ENCODE measurements at places on chromosomes 1 and 21.

DNA sequence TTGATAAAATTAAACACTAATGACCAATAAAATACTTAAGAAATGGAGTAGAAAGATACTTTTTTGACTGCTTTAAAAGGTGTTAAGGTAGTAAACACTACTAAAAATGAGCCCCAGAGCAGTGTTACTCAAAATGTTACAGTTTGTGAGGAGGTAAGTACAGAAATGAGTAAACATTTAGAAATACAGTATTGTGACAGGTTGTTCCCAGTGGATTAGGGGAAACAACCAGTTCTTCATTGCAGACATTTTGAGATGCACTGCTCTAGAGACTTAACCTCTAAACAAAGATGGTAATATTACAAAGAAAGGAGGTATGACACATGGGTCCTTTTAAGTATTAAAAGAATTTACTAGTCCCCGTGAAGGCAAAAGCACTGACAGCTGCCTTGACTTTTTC is 12.7 kb downstream of the DHX9 start:
- DNase-seq, result no peak

DNA sequence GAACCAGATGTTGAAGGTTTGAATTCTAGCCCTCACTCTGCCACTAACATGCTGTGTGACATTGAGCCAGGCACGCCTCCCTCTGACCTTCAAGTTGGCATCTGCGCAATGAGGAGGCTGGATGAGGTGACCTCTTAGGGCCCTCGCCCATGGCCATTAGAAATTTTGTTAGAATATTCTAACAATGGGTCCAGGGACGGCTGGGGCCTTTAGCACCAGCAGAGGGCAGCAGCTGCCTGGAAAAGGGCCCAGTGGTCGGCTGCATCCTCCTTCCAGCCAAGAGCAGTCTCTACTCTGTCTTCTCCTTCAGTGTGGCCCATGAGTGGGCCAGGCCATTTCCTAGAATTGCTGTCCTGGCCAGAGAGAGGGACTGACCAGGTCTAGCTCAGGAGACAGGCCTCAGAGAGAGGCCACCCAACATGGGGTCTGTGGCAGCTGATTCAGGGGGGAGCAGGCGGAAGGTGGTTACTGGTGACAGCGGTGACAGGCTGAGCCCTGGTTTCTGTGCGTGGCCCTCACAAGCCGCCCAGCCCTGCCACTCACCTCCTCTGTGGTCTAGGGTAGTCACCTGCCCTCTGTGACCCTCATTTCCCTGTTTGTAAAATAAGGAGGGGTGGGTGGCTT is 101.3 kb upstream of the ACTL8 start:
- no peak for DNase-seq

GRCh38 chr1:30089024-30089430 is 634.4 kb downstream of the MATN1 start:
- DNase-seq, result no peak

DNA sequence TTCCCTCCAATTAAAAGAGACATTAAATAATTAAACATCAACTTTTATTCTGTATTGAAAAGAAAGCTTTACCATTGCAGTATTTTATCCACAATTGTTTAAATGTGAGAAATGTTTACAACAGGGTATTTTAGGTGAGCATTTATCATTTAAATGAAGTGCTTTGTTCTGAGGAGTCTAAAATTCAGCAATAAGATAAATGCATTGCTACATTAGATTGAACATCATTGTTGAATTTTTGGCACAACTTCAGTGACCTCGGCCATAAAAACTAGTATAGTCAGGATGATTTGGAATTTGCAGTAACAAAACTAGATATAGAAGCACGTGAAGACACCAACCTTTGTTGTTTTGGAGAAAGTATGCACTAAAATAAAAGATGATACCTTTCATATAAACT is 692.9 kb downstream of the USP25 start:
- DNase-seq, result no peak

GRCh38 chr1:69126796-69127195 is 440.9 kb upstream of the LRRC7 start:
- DNase-seq, result no peak

GRCh38 chr1:15128520-15129313 is 24.8 kb upstream of the TMEM51 start:
- peak; percentile 17 for DNase-seq

- DNase-seq, result peak; percentile 45
Measured at GRCh38 chr1:7888248-7889081, 35.6 kb upstream of the UTS2 start.

DNA sequence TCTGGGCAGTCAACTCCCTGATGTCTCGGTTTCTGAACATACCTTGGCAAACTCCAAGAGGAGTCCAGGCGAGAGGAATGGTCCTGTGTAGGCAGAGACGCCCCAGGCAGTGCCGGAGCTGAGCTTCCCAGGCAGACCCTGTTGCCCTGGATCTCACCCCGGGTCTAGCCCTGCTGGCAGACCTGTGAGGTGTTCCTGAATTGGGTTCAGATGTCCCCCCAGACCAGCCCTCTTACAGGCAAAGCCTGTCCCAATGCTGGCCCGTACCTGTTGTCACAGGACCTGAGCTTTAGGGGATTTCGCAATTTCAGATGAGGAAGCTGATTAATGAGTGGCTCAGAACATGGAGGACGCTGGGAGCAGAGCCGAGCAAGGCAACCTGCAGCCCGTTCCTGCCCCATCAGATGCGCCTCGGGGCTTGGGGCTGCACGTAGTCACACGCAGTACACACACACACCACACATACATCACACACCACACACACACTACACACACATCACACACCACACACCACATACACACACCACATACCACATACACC is 38.5 kb upstream of the PDE9A start:
- no peak for DNase-seq

GRCh38 chr1:51990478-51990965 is at the start of gene RAB3B:
RAB3B (minus strand) TSS chr1:51990700; CDS start chr1:51977117, 13,583 bp downstream.
- no peak for DNase-seq

- no peak for DNase-seq
Measured at GRCh38 chr1:32247452-32247851, 430 bp downstream of the FAM167B start.

- DNase-seq, result no peak
Measured at GRCh38 chr1:97050506-97050905, 328.9 kb downstream of the PTBP2 start.

GRCh38 chr1:54413732-54414131 is 7.5 kb upstream of the SSBP3 start:
- no peak for DNase-seq

GRCh38 chr21:25801217-25802014 is 66.6 kb downstream of the GABPA start:
- DNase-seq, result peak; percentile 42

DNA sequence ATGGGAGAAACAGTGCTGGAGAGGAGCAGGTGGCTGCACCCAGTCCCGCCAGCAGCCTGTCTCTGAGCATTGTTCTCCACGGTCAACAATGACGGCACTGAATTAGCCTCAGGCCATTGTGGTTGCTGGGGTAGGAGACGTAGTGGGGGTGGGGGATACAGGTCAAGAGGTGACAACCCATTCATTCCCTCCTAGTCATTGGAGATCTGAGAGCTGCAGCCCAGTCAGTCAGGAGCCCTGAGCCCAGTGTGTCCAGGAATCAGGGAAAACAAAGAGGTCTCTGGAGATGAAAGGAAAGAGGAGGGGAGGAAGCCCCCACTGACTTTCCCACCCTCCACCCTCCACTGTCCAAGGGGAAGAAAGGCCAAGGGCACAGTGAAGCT is 15.3 kb downstream of the SMIM12 start:
- no peak for DNase-seq

DNA sequence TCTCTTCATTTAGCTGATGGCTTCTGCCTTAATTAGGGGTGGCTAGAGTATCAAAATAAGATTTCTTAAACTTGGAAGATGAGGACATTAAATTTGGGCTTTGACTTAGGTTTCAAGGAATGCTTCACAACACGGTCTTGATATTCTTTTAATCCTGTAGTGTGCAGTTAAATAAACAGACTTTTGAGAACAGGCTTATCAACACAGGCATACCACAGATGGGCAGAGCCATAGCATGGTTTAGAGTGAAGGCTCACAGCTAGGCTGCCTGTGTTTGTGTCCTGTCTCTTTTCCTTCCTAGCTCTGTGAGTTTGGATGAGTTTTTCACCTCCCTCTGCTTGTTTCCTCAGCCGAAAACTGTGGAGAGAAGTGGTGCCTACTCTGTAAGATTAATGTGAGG is 102.3 kb upstream of the IPO9 start:
- no peak for DNase-seq

DNA sequence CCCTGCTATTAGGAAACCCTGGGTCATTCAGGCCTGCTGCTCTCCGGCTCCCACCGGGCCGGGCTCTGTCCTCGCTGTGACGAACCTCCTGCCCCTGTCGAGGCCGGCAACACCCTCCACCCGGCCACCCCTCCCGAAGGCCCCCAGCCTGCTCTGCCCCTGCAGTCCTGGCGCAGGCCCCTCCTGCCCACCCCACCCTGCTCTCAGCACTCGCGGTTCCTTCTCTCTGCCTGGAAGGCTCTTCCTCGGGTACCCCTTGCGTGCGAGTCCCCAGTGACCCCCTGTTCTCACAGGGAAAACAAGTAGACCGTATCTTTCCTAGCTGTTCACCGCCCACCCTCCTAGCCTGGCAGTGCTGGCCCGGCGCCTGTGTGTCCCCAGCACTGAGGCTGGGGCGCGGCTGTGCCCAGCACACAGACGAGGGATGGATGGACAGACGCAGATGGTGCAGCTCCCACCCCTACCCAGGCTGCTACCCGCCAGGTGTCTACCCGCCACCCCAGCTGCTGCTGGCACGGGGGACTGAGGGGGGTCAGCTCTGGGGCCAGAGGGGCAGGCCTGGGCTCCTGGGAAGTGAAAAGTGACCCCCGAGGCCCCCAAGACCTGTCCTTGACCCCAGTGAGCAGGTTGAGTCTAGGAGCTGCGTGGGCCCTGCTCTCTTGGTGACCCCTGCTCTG is 3.1 kb upstream of the VWA1 start:
- DNase-seq, result no peak

DNA sequence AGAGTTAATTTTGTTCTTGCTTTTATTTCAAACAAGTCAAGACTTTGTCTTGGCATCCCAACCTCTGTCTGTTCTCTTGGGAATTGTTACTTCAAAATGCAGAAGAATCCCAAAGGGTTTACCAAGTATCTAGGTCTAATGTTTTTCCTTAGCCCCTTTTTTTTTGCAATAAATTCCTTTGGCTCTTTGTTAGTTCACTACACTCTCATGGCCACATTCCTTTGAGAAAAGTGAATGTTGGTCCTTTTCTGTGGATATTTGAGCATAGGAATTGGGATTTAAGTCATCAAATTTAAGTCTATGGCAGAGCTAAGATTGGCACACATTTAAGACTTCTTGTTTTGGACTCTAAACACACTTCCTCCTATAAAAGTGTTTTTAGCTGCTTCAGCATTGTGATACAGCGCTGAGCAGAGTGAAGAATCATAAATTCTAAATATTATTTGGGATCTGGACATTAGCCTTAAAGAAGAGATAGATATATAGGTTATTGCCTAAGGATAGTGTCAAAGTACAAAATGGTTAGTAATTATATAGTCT is 1.9 kb downstream of the BTF3L4 start:
- no peak for DNase-seq

GRCh38 chr1:10557714-10558113 is 83.0 kb downstream of the PEX14 start:
- DNase-seq, result no peak

GRCh38 chr1:201023517-201023902 is at the start of gene KIF21B:
KIF21B (minus strand) TSS chr1:201023714; CDS start chr1:201023383, 331 bp downstream.
- no peak for DNase-seq

DNA sequence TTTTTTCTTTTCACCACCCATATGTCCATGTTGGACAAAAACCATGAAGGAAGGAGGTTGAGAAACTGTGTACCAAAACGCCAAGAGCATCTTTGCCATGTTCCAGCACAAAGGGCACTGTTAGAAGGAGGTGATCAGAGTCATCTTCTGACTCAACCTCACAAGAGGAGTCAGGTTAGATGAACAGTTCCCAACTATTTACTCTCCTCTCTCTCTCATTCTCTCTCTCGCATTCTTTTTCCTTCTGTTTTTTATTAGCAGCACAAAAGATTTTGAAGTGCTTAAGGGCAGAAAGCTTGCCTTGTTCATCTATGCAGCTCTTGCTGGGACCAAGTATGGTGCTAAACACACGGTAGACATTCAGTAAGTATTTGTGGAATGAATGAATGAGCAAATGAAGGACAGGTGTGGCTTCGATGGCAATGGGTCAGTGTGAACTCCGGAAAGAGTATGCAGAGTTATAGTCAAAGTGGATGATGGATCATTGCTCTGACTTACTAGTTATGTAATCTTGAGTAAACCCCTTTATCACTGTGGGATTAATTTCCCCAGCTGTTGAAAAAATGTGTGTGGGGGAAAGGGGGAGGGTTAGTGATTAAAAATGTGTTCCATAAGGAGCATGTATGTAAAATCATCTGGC is 33.9 kb downstream of the DDR2 start:
- no peak for DNase-seq

- no peak for DNase-seq
Measured at GRCh38 chr1:12622506-12622905, 4.5 kb upstream of the DHRS3 start.

DNA sequence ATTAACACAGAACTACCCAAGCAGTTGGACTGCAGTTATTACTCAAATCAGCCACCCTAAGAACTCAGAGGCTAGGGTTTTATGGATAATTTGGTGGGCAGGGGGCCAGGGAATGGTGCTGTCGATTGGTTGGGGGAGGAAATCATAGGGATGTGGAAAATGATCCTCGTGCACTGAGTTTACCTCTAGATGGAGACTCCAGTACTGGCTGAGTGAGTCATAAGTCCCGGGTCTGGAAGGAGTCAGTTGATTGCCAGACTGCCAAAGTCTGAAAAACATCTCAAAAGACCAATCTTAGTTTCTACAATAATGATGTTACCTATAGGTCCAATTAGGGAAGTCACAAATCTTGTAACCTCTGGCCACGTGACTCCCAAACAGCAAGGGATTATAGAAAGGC is 257.5 kb upstream of the PRMT6 start:
- DNase-seq, result peak; percentile 18

DNA sequence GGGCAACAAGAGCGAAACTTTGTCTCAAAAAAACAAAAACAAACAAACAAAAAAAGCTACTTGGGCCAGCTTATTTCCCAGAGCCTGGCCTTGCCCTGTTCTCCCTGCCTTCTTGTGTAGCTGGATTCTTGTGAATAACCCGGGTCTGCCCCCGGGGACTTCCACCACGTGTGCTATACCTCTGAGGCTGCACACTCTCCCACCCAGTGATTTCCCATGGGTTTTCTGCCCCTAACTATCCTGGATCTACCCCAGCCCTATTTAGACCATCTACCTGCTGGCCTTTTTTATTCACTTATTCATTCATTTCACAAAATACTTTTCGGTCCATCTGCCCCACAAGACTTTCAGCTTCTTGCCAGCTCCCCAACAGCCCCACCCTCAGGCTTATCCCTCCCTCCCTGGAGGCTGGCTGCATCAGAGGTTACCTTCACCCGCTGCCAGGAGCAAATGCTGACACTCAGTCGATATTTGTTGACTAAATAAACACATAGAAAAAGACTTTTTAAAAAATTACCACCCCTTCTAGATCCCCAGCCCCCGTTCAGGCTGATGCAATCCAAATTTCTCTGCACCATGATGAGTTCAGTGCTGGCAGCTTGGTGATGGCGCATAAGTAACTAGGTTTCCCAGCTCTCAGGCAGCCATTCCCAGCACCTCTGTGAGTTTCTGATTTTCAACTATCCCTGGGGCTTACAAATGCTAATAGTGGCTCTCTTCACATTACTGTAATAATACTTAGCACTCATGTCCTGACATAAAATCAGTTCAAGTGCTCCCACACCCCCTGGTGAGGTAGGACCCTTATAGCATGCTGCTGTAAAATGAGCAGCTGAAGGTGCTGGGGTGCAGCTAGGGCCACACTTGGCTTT is 30.7 kb upstream of the TARBP1 start:
- no peak for DNase-seq
